Bone marrow (tissue), 2 donors: ENCODE measurements at places on chromosomes 13 and 19.

DNA sequence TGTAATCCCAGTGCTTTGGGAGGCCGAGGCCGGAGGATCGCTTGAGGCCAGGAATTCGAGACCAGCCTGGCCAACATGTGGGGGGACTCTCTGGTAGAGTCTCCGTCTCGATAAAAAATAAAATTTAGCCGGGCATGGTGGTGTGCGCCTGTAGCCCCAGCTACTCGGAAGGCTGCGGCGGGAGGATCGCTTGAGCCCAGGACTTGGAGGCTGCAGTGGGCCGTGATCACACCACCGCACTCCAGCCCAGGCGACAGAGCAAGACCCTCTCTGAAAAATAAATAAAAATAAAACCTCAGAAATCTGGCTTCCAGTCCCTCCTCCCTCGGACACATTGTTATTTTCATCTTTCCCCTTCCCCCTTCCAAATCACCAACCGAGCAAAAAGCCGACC lies 332 bp downstream of the IRGQ start:
- no peak for DNase-seq

DNA sequence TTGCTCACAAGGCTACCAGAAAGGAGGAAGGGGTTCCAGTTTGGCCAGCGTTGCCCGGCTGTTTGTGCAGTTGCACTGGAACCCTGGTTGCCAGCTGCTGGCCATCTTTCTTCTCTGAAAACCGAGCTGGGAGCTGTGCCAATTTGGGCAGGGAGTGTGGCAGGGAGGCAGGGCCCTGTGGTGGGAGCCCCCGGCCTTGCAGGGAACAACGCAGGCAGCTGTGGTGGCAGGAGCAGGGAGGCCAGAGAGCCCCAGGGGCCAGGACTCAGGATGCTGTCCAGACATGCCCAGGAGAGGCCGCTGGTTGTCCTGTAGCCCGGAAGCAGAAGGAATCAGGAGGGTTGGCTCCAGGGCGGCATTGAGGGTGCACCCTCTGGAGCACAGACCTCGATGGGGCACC lies 4.8 kb downstream of the KMT5C start:
- DNase-seq: no peak

- no peak for DNase-seq
Measured at GRCh38 chr19:1855828-1856255, 7.5 kb downstream of the KLF16 start.

DNA sequence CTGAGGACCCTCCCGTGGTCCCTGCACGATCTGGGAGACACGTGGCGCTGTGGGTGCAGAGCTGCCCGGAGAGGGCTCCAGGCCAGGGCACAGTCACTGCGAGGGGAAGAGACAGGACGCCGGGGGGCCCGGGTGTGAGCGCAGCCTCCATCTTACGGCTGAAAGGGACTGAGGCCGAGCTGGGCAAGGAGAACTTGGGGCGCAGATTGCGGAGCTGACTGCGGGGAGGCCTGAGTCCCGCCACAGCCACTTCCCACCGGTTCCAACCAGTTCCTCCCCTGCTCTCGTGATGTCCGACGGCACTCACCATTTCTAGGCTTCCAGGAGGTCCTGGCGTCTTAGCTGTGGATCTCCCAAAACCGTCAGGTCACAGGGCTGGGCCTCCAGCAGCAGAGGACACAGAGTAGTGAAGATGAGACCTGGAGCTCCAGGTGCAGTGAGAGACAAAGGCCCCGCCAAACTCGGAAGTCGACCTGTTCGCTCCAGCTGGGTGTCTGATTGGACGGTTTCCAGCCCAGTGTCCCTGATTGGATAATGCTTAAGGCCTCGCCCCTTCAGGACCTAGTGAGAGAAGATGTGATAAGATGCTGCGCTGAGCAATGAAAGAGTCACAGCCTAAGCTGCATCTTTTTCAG lies 4.8 kb upstream of the ZNF253 start:
- no peak for DNase-seq

DNA sequence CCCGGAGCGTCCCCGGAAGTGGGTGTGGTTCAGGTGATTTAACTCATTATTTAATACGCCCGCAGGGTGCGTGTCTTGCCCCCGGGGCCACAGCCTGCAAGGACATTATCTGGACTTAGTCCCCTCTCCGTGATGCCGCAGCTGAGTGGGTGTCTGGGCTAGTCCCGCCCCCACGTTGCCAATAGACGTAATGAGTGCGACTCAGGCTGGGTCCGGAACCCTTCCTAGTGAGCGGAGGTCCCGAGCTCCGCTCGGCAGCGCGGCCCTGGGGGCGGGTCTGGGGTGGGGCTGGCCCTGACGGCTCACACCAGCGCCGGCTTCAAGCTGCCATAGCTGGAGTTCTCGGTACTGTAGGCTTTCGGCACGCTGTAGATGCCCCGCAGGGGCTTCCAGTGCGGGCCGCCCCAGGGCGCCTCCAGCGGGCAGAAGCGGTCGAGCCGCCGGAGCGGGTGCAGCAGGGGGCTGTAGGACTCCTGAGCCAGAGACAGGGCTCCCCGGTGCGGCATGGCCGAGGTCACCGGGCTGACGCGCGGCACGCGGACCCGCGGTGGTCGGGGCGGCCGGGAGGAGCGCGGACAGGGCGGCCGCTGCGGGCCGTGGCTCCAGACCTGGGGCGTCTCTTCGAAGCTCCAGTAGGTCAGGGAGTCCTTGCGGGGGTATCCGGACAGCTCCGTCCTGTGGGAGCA lies 918 bp upstream of the LHB start:
- DNase-seq: peak; percentile 17
